ENCODE measurements at places on chromosomes 13 and 19.

- no peak for DNase-seq
Observed at GRCh38 chr13:91329733-91330132, 17.8 kb upstream of the MIR17HG start.

DNA sequence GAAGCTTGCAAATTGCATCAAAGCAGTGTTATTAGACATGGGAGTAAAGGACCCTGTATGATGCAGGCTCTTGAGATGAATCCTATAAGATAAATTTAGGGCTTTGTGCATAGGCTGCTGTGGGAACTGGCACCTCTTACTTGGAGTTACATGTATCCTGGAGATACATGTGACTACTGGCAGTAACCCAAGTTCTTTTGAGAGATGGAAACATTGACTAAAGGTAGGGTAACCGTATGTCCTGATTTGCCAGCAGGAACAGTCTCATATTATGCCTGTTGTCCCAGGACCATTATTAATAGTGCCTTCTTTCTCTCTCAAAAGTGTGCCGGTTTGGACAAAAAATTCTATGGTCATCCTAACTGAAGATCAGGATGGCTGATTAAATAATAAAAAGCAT is 195.4 kb downstream of the LACC1 start:
- DNase-seq = no peak

DNA sequence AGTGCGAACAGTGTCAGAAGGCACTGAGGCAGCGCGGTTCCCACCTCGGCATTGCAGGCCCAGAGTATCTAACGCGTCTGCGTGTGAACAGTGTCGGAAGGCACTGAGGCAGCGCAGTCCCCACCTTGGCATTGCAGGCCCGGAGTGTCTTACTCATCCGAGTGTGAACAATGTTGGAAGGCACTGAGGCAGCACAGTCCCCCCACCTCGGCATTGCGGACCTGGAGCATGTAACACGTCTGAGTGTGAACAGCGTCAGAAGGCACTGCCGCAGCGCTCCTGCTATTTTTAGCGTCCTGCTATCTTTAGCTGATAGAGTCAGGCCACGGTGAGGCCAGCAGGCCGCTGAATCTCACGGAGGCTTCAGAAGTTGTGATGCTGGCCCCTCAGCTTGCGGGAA is 39.6 kb downstream of the ATP11A start:
- DNase-seq = no peak

DNA sequence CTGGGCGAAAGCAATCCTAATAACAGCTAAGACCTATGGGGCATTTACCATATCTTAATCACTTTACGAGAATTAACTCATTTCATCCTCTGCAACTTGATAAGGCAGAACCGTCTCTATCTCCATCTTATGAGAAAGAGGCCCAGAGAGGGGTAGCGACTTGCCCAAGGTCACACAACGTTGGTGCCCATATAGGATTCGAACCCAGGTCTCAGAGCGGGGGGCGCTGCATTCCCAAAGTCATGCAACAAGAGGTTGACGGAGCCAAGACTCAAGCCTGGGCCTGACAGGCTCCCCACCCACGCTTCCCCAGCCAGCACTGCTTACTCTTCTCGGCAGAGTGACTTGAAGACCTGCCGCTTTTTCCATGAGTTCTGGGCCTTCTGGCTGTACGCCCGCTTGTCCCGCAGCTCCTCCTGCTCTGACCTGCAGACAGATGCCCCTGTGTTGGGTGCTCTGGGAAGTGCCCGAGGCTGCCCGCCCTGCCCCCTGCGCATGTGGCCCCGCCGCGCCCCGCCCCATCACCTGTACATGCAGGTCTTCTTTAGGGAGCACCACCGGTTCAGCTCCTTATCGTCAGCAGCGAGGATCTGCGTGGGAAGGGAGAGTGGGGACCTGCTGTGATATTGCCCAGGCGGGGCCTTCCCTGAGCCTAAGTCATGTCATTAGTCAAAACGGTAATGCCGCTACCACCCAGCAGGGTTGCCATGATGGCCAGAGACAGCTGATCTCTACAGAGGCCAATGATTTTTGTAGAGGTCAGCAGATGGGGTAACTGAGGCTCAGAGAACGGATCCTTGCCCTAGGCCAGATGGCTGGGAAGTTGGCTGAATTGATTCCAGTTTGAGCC is 10.8 kb downstream of the KRI1 start:
- DNase-seq = no peak

DNA sequence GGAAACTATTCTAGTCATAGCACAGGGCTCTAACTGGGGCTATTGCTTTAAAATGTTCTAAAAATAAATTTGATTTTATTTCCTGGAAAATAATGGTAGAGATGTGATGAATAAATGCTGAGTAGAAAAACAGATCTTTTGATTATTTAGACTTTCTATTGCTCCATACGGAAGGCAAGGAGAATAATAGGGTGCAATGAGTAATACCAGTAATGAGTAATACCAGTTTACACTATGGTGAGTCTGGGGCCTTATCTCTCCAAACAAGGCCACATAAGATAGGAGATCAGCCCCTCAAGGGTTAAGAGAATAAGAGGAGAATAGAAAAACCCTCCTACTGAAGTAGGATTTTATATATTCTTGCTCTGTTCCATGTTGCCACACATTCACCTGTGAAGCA is 390.4 kb downstream of the KLF5 start:
- DNase-seq = no peak

All from glutamatergic neuron (in vitro differentiated cells).